ENCODE measurements at places on chromosomes 3 and 15. TPM values are rescaled to one million over a fixed set of nuclear protein-coding genes. Genes with fewer than 3 reads are reported as not detected.

The CADPS gene
- 0.11 TPM for total RNA-seq

DNA sequence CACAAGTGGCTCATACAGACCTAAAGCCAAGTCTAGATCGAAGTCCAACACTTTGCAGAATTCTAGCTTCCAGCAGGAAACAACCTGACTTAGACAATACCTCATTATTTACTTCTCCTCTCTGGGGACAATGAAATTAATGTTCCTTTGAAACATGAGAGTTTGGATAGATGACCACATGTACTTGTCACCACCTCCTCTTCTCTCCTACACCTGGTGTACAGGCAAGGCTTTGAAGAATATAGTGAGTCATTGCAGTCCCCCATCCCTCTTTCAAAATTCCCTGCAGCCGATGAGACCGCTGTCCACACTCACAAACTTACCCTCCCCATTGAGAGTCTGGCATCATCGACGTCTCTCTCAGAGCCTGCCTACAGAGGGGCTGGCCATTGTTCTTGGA lies 189.0 kb upstream of the HES1 start:
- no peak for DNase-seq

The ZNF860 gene
- 0.75 TPM for total RNA-seq

- DNase-seq, result peak; percentile 17
These were observed 147.2 kb downstream of the FOXP1 start for GRCh38 chr3:71436337-71436736.

The RYR3 gene
- not detected for total RNA-seq

DNA sequence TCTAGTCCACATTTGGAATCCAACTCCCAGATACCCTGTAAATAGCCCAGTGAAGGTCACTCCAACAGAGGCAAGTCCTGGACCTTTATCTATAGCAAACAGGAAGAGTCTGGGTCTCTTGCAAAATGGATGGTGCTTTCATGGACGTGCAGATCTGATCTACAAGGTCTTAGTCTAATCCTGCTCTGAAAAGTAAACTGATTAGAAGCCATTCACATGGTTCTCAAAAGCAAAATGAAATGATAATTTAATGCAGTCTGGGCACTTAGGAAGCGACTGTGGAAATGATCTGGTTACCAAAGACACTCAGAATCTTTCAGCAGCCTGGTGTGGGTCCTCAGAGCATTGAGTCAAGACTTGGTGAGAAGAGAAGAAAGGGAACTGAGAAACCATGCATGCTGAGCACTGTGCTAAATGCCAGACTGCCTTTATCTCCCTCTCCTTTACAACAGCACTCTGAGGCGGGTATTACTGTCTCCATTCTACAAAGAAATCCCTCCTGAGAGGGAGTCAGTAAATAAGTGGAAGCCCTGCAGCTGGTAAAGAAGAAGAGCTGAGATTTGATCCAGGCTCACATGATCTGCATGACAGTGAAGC lies 29.0 kb downstream of the AQP9 start:
- DNase-seq, result no peak

DNA sequence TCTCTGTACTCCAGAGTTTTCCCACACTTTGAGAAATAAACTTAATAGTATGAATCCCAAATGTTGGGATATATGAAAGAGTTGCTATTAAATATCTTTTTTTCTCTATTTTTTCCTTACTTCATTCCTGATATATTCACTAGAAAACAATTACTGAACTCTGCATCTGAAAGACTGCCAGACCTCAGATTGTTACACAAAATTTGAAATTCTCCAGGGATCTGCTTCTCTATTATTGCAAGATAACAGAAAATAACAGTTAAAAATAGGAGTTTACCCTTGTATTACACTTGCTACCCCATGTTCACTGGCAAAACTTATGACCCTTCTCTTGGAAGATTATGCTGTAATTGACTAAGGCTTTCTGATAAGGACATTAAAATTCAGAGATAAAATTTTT lies 11.7 kb upstream of the P3H2 start:
- DNase-seq, result peak; percentile 10

The ARID3B gene
- total RNA-seq, result 0.77 TPM

- DNase-seq, result no peak
These were observed 235.7 kb downstream of the GREM1 start for GRCh38 chr15:32953533-32953910.

The BHLHE40 gene
- 21.0 TPM for total RNA-seq

The C2CD4A gene
- total RNA-seq, result not detected

The CLEC3B gene
- total RNA-seq, result 0.40 TPM

GRCh38 chr3:139794469-139795265 lies 116.9 kb upstream of the NMNAT3 start:
- no peak for DNase-seq

DNA sequence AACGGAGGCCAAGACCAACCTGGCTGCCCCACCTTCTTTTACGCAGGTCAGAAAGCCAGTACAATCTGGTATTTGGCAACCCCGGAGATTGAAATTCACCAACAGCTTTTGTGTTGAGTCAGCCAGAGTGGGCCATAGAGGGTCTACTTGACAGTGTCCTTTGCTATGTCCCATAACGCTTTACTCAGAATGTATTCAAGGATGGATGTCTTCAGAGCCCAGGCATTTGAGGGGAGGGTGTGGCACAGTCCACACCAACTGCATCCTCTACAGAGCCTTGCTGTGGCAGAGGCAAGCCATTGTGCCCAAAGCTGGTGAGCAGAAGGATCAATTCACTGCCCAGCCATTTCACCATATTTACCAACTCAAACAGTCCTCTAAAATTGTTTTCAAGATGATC lies 18.4 kb downstream of the PLA1A start:
- DNase-seq, result no peak

The HDGFL3 gene
- 55.3 TPM for total RNA-seq

GRCh38 chr3:56421205-56421604 lies 47.1 kb downstream of the ERC2 start:
- no peak for DNase-seq

DNA sequence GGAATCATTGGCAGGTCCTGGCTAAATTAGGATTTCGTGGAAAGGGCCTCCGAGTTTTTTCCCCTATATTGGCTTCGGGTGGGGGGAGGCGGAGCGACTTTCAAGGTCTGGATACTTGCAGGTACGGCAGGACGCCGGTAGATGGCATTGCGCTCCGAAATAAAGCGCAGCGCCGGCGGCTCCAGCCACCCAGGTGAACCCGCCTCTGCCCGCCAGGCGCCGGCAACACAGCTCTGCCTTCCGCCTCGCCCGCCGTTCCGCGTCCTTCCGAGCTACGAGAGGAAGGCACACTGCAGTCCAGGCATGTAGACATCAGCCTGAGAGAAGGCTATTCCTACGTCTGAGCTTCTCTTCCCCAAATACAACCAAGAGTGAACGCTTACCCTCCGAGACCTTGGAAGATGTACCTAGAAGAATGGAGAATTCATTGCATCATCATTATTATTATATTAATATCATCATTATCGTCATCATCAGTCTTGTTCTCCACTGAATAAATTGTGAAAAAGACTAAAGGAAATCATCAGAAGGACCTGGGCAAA lies 514.1 kb downstream of the MECOM start:
- peak; percentile 64 for DNase-seq

DNA sequence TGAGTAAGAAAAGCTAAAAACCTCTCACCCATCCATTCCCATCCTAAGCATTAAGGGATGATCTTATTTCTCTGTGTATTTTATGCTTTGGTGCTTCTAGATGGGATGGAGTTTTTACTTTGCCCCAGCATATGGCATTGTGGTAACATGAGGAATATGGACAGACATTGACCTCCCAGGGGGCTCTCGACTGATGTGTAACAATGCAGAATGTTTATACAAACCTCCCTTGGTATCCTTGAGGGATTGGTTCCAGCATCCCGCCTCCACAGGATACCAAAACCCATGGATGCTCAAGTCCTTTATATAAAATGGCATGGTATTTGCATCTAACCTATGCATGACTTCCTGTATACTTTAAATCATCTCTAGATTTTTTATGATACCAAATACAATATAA lies 21.6 kb downstream of the PDIA5 start:
- peak; percentile 14 for DNase-seq

The HTR3E gene
- total RNA-seq, result not detected

- DNase-seq, result peak; percentile 89
These were observed 558.7 kb upstream of the KCNMB2 start for GRCh38 chr3:177977381-177978158.

- DNase-seq, result peak; percentile 27
These were observed 1.4 kb downstream of the MTMR10 start for GRCh38 chr15:30990036-30990435.

The ATG3 gene
- total RNA-seq, result 78.7 TPM

Data from LHCN-M2 (cell line).